ENCODE measurements at places on chromosomes 2 and 18.

- DNase-seq: no peak
Measured at GRCh38 chr2:96574364-96574763, 37.8 kb downstream of the ARID5A start.

DNA sequence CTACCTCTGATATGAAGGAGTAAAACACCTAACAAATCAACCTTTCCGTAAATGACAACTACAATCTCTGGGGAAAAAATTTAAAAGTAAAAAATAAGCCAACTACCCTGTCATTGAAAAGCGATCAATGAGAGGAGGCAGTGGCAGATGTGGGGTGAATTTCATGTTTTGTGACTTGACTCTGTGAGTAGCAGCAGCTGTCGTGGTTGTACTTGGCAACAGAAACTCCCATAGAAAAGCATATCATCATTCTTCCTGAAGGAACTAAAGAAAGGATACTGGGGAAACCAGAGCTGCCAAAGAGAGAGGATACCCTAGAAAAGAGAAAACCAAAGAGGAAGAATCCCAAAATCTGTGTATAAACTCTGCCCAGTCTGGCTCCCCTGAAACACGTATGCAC is 236.4 kb downstream of the TNS1 start:
- DNase-seq: no peak

- no peak for DNase-seq
Measured at GRCh38 chr18:51430538-51430937, 233.1 kb upstream of the MEX3C start.

DNA sequence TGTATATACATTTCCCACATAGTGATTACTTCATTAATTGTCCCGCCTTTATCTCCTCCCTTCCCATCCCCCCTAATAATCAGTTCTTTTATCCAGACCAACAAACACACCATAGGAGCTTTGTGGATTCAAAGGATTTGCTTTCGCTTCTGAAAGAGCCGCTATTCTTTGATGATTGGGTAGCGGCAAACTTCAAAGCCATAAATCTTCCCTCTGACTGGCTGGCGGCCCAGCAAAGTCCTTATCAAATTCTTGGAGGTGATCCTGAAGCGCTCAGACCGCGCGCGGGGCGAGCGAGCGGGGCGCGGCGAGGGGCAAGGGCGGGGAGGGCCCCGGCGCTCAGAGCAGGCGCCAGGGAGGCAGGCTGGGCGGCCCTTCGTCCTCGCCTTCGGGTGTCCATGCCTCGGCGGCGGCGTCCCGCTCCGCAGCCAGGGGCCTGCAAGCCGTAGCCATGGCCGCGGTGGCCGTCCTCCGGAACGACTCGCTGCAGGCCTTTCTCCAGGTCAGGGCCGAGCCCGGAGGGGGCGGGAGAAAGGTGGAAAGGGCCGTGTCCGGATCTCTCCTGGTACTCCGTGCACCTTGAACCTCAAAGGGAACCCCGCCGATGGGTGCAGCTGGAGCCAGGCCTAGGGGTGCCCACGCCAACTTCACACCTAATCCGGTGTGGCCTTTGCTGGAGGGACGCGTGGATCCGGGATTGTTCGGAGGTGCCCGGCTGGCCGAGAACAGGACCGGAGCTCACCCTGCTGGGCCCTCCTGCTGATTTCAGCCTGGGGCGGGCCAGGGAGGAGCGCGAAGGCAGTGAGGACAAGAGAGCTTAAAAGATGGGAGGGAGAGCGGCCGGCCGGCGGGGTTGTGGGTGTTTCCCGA is at the start of gene SP5:
SP5 (plus strand) TSS at position 276 of the 870 bp plus-strand sequence; CDS start at position 452, 176 bp downstream.
- DNase-seq: peak; percentile 85

GRCh38 chr2:85549826-85550225 is 10.9 kb downstream of the MAT2A start:
- DNase-seq: no peak

DNA sequence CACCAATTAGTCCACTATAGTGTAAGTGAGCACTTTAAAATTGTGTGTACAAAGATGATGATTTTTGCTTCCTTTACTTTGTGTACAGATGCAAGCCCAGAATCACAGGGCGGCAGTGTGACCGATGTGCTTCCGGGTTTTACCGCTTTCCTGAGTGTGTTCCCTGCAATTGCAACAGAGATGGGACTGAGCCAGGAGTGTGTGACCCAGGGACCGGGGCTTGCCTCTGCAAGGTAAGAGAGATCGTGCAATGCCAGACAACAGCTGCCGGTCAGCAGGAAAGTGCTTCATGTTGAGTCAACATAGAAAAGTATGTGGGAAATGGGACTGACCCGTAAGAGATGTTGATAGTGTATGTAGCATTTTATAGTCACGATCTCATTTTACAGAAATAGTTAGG is 156.8 kb upstream of the TTC39C start:
- DNase-seq: no peak

GRCh38 chr2:45888167-45888566 is 236.7 kb downstream of the PRKCE start:
- no peak for DNase-seq

GRCh38 chr2:172777431-172777830 is 41.8 kb downstream of the RAPGEF4 start:
- no peak for DNase-seq
